ENCODE measurements at places on chromosomes 2 and 18. TPM values are rescaled to one million over a fixed set of nuclear protein-coding genes. Genes with fewer than 3 reads are reported as not detected.

IL1R1 gene
- total RNA-seq = 93.3 TPM

TEKT4 gene
- not detected for total RNA-seq

DNA sequence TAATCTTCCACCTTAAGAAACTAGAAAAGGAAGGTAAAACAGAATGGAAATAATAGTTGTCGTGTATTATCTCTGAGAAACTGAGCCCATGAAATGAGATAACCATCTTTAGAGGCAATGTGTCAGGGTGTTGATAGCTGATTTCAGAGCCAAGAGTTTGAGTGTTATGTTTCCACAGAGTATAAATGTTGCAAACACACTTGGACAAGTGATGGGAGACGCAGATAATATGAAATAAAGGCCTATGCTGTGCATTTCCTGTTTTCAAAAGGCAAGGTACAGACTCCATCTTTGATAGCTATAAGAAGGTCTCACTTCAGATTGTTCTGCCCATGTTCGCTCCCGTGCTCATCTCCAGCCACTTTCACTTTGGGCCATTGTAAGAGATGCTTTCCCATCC lies 25.9 kb upstream of the DNER start:
- no peak for DNase-seq

MSH6 gene
- total RNA-seq = 30.5 TPM

AOX1 gene
- total RNA-seq = 56.6 TPM

DNA sequence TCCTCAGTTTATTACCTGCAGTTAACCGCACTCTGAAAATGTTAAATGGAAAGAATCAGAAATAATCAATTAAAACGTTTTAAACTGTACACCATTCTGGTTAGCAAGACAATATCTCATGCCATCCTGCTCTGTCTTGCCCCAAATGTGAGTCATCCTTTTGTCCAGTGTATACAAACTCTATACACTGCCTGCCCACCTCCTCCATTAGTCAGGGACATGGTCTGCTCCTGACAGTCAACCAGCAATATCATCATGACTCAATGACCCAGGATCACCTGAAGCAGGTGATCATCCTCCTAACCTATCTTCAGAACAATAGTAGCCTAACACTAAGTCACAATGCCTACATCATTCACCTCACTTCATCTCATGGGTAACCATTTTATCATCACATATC lies 214.7 kb downstream of the KCNH7 start:
- no peak for DNase-seq

DNA sequence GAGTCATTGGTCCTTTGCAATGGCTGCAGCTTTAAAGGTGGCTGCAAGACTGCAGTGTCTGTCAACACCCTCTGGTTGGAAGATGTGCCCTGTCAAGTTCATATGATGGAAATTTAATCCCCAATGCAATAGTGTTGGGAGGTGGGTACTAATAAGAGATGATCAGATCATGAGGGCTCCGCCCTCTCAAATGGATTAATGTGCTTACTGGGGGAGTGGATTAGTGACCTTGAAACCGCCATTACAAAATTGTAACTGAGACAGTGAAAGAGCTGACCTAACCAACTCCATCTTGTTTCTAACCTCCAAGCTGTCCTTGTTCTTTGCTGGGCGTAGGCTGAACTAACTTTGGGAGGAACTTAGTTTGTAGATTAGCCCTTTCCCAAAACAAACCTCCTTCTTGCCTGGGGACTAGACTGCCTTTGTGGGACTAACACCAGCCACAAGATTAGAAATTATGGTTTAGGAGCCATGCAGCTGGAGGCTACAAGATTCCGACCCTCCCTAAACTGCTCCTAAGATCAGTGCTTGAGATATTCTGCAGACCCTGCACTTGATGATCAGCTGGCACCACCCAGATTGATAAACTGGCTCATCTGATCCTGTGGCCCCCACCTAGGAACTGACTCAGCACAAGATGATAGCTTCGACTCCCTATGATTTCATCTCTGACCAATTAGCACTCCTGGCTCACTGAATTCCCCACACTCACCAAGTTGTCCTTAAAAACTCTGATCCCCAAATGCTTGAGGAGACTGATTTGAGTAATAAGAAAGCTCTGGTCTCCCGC lies 13.7 kb downstream of the MYCN start:
- no peak for DNase-seq

RESP18 gene
- total RNA-seq = not detected

DNA sequence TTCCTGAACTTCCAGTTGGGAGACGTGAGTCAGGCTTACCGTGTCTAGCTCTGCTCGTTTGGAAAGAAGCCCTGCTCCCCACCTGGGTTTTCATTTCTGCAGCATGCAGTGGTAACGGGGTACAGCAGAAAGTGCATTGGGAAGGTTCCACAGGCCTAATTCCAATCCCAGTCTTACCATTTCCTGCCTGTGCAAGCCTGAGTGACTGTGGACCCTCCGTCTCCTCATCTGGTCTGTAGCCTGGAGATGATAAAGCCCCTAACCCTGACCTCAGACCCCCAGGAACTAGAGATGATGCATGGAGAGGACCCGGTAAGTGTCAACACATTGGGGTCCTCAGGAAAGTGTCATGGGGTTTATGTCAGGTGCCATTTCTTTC lies 5.8 kb upstream of the PSD4 start:
- no peak for DNase-seq

WIPF1 gene
- total RNA-seq = 35.7 TPM

IGFBP5 gene
- total RNA-seq = 697 TPM

INHA gene
- 0.78 TPM for total RNA-seq

- no peak for DNase-seq
These were observed 204.9 kb upstream of the PXDN start for GRCh38 chr2:1949265-1949664.

DNA sequence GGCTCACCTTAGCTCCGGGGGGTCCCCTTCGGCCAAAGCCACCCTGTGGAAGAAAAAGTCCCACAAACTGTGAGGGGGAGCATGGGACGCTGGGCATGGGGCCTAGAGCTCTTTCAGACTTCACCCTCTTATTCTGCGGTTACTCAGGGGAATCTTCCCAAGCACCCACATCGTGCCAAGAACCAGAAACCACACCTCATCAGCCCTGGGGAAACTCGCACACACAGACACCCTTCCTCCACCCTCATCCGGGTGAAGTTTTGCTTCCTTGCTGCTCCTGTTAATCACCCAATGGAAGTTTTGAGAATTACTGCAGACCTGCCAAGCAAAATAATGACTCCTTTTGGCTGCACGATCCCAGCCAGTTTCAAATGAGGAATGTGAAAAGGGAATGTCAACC lies 59.1 kb downstream of the COL6A3 start:
- DNase-seq = no peak

PTH2R gene
- not detected for total RNA-seq

OSR1 gene
- total RNA-seq = 34.7 TPM
